AG04450 (cell line): ENCODE measurements at places on chromosomes 7 and 10. TPM values are rescaled to one million over a fixed set of nuclear protein-coding genes. Genes with fewer than 3 reads are reported as not detected.

- DNase-seq = no peak
These were observed 349.0 kb downstream of the HPSE2 start for GRCh38 chr10:98886686-98887085.

DNA sequence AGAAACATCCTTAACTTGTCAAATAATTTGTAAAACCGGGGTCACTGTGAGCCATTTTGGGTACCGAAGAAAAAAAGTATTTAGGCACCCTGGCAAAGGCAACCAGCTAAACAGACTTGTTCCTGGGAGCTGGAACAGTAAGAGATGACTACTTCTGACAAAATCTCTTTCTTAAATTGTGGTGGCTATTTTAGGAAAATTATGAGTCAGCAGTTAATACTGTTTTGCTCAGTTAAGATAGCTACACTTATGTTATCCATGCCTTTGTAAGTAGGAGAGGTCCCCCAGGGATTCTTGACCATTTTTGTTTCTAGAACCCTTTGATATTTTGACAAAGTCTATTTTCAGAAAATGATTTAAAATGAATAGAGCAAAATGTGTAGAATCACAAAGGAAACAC is 68.7 kb downstream of the TAX1BP1 start:
- DNase-seq = peak; percentile 21

DNA sequence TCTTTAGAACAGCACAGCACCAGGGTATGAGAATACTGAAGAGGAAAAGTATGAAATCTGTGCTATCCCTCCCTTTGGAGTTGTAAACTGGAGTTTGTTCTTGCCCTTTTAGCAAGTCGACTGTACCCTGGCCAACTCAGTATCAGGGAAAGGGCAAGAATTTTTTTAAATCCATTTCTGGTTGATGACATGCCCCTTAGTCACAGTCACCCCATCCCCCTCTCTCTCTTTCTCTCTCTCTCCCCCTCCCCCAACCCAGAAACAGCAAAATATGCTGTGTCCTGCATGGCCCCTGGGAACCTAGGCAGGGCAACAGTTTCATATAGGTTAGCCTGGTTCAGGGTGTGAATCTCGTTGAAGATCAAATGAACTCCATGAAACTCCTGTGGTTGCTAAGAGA is 177.7 kb upstream of the ADO start:
- DNase-seq = no peak

GRCh38 chr7:121083790-121084251 is 95.3 kb downstream of the CPED1 start:
- no peak for DNase-seq

GRCh38 chr7:64619705-64620104 is 46.2 kb upstream of the ZNF107 start:
- DNase-seq = no peak

Gene SAP25
- polyA plus RNA-seq = not detected in 2 replicates

Gene HOXA2
- 3.1 and 4.1 TPM in 2 replicates for polyA plus RNA-seq

Gene RBM20
- 0.11 and 0.15 TPM in 2 replicates for polyA plus RNA-seq
